Smooth muscle cell of the pulmonary artery (primary cell): ENCODE measurements at places on chromosomes 3 and 15. TPM values are rescaled to one million over a fixed set of nuclear protein-coding genes. Genes with fewer than 3 reads are reported as not detected.

Gene IGSF11
- under 0.01 and 0.10 TPM in 2 replicates for total RNA-seq

Gene PYDC2
- not detected in 2 replicates for total RNA-seq

Gene RUBCN
- 11.5 and 16.3 TPM in 2 replicates for total RNA-seq

Gene XCR1
- not detected in 2 replicates for total RNA-seq

Gene CHCHD4
- 11.0 and 12.9 TPM in 2 replicates for total RNA-seq

Gene ROBO2
- 0.43 and 1.4 TPM in 2 replicates for total RNA-seq

Gene MCTP2
- total RNA-seq, result 3.1 and 8.9 TPM in 2 replicates

Gene C3orf33
- total RNA-seq, result 1.6 and 2.0 TPM in 2 replicates

Gene HES1
- 2.8 and 7.9 TPM in 2 replicates for total RNA-seq

Gene BLOC1S6
- total RNA-seq, result 67.8 and 98.5 TPM in 2 replicates

Gene LYSMD2
- 3.8 and 4.3 TPM in 2 replicates for total RNA-seq

Gene CELSR3
- 0.91 and 2.9 TPM in 2 replicates for total RNA-seq

Gene PPP1R14D
- not detected in 2 replicates for total RNA-seq

Gene TUBGCP4
- total RNA-seq, result 15.4 and 18.4 TPM in 2 replicates

Gene FGD5
- 0.20 and 2.0 TPM in 2 replicates for total RNA-seq

Gene CIP2A
- 6.2 and 9.8 TPM in 2 replicates for total RNA-seq

Gene FBXO40
- total RNA-seq, result not detected in 2 replicates
